ENCODE measurements at places on chromosomes 2 and 18.

DNA sequence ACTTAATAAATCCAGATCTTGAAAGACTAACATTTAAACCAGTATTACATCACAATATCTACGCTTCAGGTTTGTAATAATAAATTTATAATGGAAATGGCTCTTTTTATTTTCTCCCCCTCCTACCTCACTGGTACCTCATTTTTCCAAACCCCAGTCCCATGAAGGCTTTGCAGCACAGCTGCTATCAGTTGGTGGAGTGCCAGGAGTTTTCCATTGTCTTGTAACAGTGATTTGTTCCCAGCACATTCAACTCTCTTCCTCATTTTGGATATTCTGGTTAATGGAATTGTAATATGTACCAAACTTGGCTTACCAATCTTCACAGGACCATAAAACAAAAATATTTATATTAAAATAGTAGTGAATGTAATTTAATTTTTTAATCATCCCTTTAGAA, 91.2 kb downstream of the VRK2 start:
- DNase-seq: no peak

DNA sequence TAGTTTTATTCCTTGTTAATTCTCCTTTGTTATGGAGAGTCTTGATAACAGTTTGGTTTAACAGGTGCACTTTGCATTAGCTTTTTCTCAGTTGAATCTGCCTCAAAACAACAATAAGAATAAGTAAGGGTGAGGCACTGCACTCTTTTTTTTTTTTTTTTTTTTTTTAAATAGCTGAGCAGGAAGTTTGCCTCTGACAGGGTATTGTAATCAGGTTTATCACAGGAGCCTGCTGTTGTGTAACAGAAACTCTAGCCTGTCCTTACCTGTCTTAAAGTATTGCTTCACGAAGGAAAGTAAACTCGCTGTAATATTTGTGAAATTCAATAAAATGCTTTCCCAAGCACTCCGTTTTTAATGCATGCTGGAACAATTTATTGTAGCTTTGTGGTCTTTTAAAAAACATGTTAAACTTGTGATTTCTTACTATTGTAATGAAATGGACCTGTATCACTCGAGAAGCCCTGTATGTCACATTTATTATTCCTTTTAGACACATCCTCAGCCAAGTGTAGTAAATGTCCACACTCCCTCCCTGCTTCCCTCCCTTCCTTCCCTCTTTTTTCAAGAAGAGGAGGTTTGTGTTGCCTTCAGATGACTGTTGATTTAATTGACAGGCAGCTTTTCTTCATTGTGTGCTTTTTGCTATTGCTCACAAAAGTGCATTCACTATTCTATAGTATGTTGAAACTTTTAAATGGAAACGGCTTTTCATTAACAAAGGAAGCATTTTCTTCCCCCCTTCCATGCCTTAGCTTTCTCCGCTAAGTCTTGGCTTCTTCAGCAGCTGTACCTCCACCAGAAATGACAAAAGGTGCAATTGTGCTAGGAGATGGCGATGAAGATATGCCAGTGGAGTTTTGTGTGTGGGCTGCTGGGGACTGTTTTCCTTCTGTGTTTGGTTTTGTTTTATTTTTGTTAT, 52.7 kb downstream of the TAF1B start:
- no peak for DNase-seq

GRCh38 chr2:96240341-96241038, 25.3 kb downstream of the TMEM127 start:
- DNase-seq: no peak

DNA sequence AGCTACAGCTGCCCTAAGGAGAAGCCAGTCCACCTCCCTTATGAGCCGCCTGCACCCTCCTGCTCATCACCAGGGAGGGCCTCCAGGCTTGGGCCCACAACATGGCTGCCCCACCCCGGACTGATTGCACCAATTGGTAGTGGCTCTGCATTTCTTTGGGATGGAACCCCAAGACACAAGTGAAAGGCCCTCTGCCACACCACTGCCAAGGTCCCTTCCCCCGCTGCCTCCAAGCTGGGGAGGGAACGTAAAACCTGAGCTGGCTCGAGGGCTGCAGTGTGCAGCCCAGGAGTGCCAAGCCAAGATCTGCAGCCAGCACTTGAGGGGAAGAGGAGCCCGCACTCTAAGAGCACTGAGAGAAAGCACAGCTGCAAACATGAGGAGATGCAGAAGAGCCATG, 97.3 kb downstream of the EFEMP1 start:
- DNase-seq: no peak

DNA sequence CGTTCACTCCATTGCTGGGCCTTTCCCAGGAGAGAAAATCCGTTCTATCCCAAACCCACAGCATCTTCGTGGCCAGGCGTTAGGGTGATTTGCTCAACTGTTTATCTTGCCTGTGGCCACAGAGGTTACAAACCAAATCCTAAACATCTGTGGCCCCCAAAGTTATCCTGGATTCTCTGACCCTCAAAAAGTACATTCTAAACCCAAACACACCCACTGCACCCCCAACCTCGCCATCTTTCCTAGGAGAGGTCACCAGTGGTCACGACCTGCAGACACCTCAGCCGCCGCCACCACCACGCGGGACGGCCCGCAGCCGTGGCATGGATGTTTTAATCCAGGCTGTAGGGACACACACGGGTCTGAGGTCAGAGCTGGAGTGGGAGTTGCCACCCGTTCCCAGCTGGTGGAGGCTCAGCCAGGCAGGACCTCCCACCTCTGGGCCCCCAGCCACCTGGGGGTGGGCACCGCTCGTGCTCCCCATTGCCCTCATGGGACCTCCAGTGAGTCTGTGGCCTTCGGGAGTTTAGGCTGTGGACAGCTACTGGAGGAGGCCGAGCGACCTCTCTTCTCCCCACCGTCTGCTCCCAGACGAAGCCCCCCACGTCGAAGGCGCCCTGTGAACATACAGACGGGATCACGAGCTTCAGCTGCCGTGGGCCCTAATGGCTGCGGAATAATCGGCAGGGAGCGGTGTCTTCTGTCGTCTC, 72.0 kb downstream of the KCNG2 start:
- DNase-seq: no peak

GRCh38 chr2:207835805-207836204, 66.1 kb upstream of the FZD5 start:
- no peak for DNase-seq

GRCh38 chr2:240806459-240806858, 13.6 kb downstream of the KIF1A start:
- no peak for DNase-seq

DNA sequence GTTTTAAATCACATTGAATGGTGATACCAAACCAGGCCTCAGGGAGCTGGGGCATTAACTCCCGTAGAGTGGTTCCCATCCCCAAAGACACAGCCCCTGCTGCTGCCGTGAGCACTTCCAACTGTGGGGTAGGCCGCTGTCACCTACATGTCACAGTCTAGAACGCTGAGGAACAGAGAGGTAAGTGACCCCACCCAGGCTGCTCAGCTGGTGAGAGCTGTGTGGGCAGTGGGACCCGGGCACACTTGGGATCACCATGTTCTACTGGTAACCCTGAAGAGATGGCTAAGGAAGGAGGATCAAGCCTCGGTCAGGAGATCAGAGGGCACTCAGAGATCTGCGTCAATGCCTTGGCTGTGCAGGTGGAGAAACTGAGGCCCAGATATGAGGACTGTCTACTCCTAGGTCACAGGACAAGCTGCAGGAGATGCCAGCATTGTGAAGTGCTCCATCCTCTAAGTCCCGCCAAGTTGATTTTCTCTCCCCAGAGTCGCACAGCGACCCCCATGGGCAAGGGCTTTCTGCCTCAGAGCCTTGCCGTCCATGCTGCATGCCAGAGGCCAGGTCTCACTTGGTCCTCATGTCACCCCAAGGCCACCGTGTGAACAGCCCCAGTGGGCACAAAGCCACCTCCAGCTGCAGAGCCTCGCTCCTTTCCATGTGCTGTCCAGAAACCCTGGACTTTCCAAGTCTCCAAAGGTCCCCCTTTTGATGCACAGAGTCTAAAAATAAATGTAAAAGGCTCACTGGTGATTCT, 144.2 kb upstream of the OTOS start:
- no peak for DNase-seq

DNA sequence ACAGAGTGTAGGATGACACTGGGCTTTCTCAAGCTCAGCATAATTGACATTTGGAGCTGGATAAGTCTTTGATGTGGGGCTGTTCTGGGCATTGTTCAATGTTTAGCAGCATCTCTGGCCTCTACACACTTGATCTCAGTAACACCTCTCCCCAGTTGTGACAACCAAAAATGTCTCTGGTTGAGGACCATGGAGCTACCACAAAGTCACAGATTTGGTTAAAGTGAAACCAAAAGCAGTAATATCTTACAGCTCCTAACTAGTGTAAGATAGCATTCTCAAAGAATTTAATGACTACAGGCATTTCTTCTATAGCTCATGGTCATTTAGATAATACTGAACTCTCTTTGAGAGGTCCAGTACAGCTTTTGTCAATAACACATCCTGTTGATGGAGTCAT, 23.4 kb upstream of the PAX3 start:
- no peak for DNase-seq

GRCh38 chr2:23565814-23566213, 180.8 kb downstream of the KLHL29 start:
- no peak for DNase-seq

GRCh38 chr18:21105936-21106335, 5.7 kb downstream of the ROCK1 start:
- no peak for DNase-seq

GRCh38 chr18:51253476-51253875, 56.0 kb upstream of the MEX3C start:
- no peak for DNase-seq

DNA sequence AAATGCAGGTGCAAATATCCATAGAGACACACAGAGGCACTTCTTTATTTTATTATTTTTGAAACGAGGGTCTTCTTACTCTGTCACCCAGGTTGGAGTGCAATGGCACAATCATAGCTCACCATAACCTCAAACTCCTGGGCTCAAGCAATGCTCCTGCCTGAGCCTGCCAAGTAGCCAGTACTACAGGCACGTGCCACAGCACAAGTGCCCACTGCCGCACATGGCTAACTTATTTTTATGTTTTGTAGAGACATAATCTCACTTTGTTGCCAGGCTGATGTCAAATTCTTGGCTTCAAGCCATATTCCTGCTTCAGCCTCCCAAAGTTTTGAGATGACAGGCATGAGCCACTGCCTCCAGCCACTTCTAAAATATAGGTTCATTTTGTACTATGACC, 537.6 kb downstream of the THSD7B start:
- no peak for DNase-seq

- DNase-seq: no peak
These were observed 43.5 kb downstream of the RAB3GAP1 start for GRCh38 chr2:135095591-135095990.

DNA sequence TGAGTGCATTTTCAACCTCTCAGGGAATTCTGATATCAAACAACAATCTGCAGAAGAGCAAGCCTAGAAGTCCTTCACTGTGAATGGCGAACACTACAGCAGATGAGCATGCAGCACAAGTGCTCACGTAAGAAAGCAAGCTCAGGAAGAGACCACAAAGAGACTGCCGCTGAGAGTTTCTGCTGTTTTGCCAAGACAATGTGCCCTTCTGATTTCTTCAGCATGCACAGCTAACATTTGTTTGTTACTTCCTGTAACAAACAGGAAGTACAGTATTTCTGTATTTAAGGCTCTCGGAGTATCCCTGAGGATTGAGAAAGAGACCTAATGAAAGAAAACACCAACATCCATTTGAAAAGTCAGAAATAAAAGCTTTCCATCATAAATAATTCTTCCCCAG, 45.9 kb downstream of the MBOAT2 start:
- no peak for DNase-seq

DNA sequence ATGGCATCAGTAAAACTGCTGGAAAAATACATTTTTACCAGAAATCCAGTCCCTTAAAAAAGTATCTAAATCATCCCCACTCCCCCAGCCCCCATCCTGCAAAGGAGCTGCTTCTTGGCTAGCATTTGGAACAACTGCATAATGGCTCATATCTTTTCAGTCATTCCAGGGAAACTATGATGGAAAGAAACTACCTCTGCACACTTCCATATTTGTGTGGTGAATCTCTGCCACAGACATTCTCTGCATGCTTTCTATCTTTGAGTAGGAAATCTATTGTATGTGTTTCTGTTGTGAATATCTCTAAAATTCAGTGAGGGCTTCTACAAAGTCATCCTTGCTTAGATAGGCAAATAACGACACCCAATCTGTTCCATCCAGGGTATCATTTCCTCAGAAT, 632.3 kb downstream of the LRP1B start:
- no peak for DNase-seq

DNA sequence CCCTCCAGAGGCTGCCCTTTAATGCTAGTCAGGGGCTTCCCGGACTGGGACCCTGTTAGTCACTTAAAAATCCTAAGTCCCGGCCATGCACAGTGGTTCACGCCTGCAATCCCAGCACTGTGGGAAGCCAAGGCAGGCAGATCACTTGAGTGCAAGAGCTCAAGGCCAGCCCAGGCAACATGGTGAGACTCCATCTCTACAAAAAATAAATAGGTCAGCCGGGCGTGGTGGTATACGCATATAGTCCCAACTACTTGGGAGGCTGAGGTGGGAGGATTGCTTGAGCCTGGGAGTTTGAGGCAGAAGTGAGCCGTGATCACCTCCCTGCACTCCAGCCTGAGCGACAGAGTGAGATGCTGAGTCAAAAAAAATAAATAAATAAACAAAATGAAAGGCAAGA, 17.2 kb upstream of the KCNG2 start:
- DNase-seq: no peak

DNA sequence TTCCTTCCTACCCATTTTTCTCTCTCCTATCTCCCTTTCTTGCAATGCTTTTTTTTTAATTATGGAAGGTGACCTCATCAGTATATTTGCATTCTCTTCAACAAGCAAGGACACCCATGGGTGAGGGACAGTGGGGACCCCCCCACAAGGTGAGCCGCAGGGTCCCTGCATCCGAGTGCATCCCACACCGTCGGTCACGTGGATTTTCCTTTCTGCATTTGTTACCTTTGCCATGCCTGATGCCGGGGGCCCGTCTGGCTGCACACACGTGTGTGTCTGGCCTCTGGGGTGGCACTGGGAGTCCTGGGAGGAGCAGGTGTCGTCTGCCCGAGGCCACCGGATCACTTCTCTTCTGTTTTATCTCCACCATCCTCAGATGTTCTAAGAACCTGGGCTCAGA, 30.1 kb upstream of the SNTG2 start:
- DNase-seq: no peak

DNA sequence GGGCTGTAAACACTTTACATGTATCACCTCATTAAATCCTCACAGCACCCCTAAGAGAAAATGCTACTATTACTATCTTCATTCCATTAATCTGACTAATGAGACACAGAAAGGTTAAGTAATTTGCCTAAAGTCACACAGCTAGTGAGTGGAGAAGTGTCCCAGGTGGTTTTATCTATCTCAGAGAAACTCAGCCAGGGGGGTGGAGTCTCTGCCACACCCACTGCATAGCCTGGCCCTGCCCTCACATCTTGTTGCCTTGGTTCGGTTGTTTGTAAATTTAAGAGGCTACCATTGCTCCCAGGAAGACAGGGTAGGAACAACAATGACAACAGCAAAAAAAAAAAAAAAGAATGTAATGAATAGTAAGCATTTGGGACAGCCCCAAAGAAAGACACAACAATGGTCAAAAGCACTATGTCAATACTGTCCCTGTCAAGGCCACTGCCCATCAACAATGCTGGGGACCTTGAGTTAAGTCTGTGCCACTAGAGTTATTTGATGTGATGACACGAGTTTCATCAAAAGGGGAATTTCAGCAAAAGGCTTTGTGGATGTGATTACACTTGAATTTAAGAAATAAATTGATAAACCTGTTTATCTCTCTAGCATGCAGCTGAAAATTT, 17.5 kb downstream of the CYRIA start:
- DNase-seq: no peak

Measured in stimulated activated CD4-positive, alpha-beta T cell treated with anti-CD3 and anti-CD28 coated beads, TNF-alpha, amount 100 ng/mL, for 48 hours (primary cell).